ENCODE measurements at places on chromosomes 5 and 9. TPM values are rescaled to one million over a fixed set of nuclear protein-coding genes. Genes with fewer than 3 reads are reported as not detected.

Gene ADGRD2
- 0.08 TPM for polyA plus RNA-seq

Gene MGAT4B
- polyA plus RNA-seq, result 60.7 TPM

Gene BRINP1
- polyA plus RNA-seq, result 0.11 TPM

Gene CDC25C
- polyA plus RNA-seq, result 2.4 TPM

- no peak for DNase-seq
Observed at GRCh38 chr9:92781899-92782298, 17.3 kb upstream of the BICD2 start.

DNA sequence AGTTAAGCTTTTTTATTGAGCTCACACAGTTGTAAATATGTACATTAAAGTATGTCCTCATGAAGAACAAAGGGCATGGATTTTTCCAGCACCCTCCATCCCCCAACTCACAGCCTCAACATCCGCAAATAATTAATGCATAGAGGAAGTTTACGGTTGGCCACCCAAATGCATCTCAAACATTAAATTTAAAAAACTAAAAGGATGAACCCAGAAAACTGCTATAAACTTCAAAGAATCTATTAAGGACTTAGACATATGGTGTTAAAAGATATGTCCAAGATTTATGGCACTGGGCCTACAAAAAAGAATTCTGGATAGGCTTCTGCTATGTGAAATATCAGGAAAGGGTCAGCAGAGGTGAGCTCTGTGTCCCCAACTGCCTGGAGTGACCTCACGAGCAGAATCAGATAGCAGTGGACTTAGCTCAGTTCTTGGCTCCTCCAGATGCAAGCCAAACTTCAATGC, 54.0 kb upstream of the TNC start:
- DNase-seq, result no peak
